ENCODE measurements at places on chromosomes 6 and 20. TPM values are rescaled to one million over a fixed set of nuclear protein-coding genes. Genes with fewer than 3 reads are reported as not detected.

RAB44 gene
- not detected for total RNA-seq

ISM1 gene
- 0.42 TPM for total RNA-seq

HLA-DPB1 gene
- total RNA-seq, result not detected

HAO1 gene
- not detected for total RNA-seq

CGA gene
- not detected for total RNA-seq

ZKSCAN4 gene
- 2.6 TPM for total RNA-seq

ABHD16B gene
- total RNA-seq, result not detected

IL17A gene
- not detected for total RNA-seq

C4B gene
- 0.56 TPM for total RNA-seq

COX4I2 gene
- not detected for total RNA-seq

SRSF12 gene
- total RNA-seq, result 0.80 TPM

HSPA1L gene
- total RNA-seq, result 2.1 TPM

EPB41L2 gene
- 38.7 TPM for total RNA-seq

CST1 gene
- 2.0 TPM for total RNA-seq

RIPPLY2 gene
- total RNA-seq, result 0.64 TPM

COL20A1 gene
- total RNA-seq, result 1.3 TPM

GJA10 gene
- total RNA-seq, result not detected

CD93 gene
- not detected for total RNA-seq

C6orf52 gene
- 1.7 TPM for total RNA-seq

SLA2 gene
- total RNA-seq, result 0.01 TPM

HLA-DRA gene
- not detected for total RNA-seq

TGM3 gene
- total RNA-seq, result not detected
